ENCODE measurements at places on chromosomes 7 and 10.

DNA sequence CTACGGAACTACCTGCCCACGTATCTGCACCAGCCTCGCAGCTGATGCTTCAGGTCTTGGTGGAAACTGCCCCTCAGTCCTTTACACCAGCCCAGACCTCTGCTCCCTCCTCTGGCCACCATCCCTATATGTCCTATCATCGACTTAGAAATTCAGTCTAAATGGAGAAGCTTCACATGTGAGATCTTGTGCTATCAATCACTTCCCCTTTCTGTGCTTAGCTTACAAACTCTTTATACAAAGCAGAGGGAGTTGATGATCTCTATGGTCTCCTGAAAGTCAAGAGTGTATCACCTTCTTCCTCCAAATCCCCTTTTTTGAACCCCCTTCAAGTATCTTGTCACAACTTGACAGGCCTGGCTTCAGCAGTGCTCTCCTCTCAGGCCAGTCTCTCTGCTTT is 30.7 kb downstream of the ZNF777 start:
- no peak for DNase-seq

GRCh38 chr7:37425498-37425897 is 23.2 kb downstream of the ELMO1 start:
- no peak for DNase-seq

GRCh38 chr7:155656891-155657290 is 12.4 kb downstream of the RBM33 start:
- DNase-seq, result no peak

GRCh38 chr10:24513155-24513554 is 210.5 kb downstream of the ARHGAP21 start:
- DNase-seq, result peak; percentile 39

DNA sequence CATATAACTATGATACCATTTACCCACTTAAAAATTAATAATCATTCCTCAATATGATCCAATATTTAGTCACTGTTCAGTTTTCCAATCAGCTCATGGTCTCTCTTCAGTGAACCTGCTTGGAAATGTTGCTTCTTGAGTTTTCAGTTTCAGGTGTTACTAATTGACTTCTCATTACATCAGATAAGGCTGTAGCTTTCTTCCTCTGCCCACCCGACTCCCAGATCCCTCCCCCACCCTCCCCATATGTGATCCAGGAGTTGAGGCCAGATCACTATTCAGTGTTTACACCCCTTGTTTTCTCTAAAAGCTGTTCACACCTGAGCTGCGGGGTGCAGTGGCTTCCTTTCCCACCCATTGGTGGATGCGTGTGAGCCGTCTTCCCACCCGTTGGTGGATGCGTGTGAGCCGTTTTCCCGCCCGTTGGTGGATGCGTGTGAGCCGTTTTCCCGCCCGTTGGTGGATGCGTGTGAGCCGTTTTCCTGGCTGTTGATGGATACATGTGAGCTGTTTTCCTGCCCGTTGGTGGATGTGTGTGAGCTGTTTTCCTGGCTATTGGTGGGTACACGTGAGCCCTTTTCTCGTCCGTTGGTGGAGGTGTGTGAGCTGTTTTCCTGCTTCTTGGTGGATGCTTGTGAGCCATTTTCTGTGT is 3.2 kb upstream of the MTG1 start:
- no peak for DNase-seq

GRCh38 chr10:117461766-117462423 is 80.7 kb upstream of the EMX2 start:
- DNase-seq, result no peak

DNA sequence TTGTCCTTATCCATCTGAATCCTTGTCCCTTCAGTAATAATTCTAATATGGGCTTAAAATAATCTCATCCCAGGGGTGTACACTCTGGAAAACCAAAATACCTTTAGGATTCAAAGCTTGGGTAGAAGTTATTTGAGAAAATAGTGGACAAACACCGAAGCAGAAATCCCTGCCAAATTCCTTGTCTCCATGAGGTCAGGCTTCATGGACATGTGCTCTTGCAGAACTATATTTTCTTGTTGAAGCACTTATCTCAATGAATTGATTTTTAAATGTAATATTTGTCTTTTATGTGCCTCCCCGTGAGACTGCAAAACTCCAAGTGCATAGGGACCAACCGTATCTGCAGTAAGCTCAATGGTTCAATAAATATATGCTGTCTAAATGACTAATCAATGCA is 1153.3 kb upstream of the AUTS2 start:
- DNase-seq, result no peak

- DNase-seq, result no peak
Observed at GRCh38 chr10:21355591-21356011, 169.9 kb downstream of the SKIDA1 start.

GRCh38 chr7:1025743-1026581 is 18.4 kb upstream of the GPR146 start:
- DNase-seq, result no peak

GRCh38 chr7:4265676-4266075 is 416.4 kb upstream of the FOXK1 start:
- no peak for DNase-seq

DNA sequence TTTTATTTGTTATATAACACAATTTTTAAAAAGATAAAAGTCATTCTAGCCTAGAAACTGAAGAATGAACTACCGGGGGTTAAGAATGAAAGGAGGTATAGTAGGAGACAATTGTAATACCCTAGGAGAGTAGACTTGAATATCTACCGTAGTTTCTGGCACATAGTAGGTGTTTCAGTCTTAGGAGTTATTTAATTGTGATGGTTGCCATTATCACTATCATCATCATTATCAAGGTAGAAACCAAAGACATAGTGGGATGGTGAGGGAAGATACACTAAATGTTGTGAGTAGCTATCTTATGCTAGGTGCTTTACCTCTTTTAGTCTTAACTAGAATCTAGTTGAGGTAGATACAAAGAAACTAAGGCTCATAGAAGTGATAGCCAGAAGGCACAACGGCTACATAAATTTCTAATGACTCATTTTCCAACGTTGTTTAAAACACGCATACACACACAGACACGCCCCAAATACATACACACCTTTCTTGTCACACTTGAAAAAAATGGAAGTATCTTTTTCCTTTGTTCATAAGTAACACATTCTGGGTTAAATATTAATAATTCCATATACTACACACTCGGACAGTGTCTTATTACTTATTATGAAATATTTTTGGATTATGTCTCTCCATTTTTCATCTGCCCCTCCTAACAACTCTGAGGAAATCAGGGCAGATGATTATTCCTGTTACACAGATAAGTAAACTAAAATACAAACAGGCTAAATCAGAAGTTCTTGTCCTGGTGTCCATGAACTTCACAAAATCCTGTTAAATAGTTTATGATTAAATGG is 2.0 kb upstream of the ANLN start:
- DNase-seq, result no peak

GRCh38 chr7:111741811-111742240 is 179.5 kb upstream of the IMMP2L start:
- DNase-seq, result peak; percentile 62

DNA sequence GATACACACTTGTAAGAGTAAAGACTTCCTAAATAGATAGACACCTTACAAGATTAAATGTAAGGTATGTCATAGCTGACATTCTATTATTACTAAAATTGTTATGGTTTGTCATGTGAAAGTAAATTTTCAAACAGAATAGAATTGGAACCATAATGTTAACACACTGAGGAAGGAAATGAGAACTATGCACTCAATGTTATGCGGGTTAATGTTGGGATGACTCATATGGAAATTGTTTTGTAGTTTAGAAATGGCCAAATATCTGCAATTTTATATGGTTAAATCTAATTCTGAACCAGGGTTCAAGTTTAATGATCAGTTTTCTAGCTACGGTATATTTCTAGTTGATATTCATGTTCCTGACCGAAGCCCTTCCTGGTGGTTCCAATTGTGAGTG is 214.2 kb upstream of the ADO start:
- no peak for DNase-seq

DNA sequence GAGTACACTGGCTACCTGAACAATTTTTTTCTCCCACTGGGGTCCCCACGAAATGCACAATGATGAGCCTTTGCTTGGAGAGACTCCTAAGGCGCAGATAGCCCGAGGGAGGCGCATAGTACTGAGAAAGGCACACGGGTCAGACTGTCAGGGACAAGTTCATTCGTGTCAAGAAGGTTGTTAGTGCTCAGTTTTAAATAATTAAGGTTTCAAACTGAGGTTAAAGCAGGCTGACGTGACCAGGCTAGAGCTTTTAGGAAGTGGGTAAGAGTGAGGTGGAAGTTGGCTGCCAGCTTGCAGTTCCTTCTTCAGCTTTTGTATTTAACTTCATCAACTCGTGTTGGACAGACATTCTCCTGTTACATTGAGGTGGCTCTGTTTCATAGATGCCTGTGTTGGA is 31.6 kb downstream of the RBM33 start:
- no peak for DNase-seq

- DNase-seq, result peak; percentile 62
Observed at GRCh38 chr10:102511583-102512274, 8.0 kb downstream of the SUFU start.

DNA sequence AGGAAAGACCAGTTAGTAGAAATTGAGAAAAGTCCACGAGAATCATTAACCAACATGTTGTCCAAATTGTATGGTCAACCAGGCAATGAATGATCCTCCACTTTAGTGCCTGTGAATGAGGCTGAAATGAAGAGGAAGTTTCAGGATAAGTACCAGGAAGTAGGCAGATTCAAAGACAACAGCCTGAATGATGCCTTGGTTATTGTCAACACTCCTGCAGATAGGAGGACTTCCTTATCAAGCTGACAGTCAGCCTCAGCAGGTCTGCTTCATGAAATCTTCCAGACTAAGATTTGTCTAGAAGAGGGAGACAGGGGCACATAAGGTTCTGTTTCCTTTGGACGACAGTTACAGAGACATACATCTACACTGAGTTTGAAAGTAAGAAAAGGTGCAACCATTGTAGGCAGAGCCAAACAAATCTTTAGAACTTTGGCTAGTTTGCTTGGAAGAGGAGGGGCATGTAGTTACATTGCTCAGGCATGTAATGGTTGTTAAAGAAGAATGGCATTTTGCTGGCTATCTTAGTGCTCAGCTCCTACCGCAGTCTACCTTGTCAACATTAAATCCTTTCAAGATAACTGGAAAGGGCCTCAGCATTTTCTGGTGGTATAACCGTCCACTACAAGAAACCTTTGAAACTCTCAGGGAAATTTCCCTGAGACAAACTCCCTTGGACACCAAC is 81.4 kb downstream of the ABI1 start:
- DNase-seq, result no peak

- DNase-seq, result no peak
Observed at GRCh38 chr10:131848741-131849590, 51.8 kb upstream of the PPP2R2D start.

Measured in thyroid gland (tissue), 4 donors.